MCF 10A (cell line): ENCODE measurements at places on chromosomes 1 and 21. TPM values are rescaled to one million over a fixed set of nuclear protein-coding genes. Genes with fewer than 3 reads are reported as not detected.

GRCh38 chr21:37073417-37074196 is 553 bp downstream of the TTC3 start:
- DNase-seq: peak; percentile 38

DNA sequence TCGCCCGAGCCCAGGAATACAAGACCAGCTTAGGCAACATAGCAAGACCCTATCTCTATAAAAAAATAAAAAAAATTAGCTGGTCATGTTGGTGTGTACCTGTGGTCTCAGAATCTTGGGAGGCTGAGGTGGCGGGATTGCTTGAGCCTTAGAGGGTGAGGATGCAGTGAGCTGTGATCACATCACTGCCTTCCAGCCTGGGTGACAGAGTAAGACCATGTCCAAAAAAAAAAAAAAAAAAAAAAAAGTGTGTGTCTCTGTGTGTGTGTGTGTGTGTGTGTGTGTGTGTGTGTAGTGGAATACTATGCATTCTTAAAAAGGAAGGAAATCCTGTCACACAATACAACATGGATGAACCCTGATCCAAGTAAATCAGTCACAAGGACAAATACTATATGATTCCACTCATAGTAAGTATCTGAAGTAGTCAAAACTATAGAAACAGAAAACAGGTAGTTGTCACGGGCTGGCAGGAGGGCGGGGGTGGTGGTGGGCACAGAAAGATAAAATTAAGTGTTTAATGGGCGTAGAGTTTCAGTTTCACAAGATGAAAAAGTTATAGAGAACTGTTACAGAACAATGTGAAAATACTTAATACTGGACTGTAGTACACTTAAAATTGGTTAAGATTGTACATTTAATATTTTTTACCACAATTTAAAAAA is 47.8 kb downstream of the SELENOF start:
- no peak for DNase-seq

- peak; percentile 37 for DNase-seq
These were observed 893.4 kb upstream of the ADGRL4 start for GRCh38 chr1:79899914-79900313.

DNA sequence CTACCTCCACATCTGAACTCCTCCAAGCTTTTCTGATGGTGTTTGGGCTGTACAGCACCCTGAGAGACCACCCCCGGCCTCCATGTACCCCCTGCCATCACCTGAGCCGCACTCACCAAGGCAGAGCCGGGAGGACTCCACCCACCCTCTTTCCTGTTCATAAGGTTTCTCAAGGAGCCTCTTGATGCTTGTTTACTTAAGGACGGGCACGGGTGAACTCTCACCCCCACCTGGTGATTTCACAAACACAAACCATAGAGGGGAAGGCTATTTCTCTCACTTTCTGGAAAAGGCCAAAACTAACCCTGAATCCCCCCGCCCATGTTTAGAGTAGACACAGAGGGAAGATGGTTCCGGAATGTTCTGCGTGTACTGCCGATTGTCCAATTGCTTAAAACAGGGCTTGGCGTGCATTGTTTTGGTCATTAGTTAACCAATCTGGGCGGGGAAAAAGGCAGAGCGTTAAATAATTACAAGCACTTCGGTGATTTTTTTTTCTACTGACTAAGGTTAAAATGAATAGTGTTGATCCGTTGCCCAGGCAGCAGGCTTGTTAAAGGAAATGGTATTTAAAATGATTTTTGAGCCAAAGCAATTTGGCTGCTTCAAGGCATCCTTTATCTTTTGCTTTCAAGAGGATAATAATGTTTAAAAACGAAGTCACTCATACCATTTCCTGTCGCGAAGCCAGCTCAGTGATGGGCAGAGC is 279.8 kb upstream of the VAMP3 start:
- DNase-seq: no peak

DNA sequence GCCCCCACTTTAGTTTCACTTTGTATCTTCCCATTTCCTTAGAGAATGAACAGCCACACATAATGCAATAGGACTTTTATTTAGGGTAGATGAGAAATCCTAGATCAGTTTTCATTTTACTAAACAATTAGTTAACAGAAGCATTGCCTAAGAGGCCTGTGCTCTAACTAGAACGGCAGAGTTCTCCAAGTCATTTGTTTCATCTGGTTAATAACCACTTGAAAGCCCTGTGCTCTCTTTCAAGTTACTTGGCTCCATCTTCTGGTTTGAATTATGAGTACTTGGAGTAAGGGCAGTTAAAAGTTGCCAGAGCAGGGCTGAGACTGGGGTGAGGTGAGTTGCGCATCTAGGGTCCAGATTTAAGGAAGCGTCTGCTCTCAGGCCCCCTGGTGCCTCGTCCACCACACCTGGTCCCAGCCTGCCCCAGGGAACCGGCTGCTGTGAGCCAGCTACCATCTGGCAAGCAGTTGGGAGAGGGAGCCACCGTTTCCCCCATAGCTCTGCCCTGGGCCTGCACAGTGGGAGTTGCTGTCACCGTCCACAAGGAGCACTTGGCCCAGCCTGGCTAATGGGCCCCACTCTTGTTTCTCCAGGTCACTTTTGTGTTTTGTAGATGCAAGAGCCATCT is 18.1 kb upstream of the SLC44A3 start:
- DNase-seq: peak; percentile 86

- no peak for DNase-seq
These were observed 6.4 kb downstream of the TMPRSS3 start for GRCh38 chr21:42389449-42389835.

GRCh38 chr1:203744075-203744972 is 20.7 kb upstream of the LAX1 start:
- DNase-seq: no peak

DNA sequence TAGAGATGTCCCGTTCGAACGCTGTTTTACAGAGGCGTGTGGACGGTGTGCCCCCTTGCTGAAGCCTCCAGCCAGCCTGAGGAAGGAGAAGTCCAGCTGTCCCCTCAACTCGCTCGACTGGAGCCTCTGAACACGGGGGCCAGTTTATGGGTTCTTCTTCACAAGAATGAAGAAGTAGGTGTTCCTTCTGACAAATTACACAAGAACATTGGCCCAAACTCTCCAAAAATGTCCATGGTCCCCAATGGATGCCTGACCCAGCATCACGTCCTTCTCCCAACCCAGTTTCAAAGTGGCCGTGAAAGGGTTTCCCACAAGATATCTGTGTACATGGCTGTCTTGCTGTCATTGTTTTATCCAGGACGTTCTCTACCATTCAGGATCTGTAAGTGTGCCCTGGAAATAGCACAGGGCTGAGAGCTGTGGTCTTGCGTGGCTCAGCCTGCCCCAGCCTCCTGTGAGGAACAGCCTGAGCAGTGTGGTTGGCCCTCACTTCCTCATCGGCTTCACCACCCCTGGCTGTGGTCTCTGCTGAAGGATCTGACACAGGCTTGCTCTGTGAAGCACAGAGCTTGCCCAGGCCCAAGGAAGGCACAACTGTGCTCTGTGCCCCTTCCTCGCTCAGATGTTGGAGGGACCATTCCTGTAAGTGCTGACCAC is 1.0 kb upstream of the S100B start:
- no peak for DNase-seq

GRCh38 chr21:29385934-29386520 is 87.3 kb downstream of the BACH1 start:
- DNase-seq: no peak

DNA sequence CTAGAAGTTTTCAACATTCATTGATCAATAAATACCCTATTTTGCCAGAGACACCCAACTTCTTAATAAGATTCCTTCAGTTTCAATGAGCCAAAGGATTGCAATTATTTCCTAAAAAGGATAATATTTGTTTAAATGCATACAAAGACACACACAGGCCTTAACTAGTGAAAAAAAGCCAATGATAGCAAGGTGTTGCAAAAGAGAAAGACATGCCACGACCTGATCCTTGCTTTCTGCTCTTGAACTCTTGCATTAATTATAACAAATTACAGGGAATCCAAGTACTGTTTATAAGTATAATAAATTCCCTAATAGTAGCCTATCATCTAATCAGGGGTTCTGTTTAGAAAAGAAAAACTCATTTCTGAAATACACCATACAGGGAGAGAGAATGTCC is 131.1 kb downstream of the PTPN14 start:
- peak; percentile 72 for DNase-seq

- no peak for DNase-seq
These were observed 111.3 kb upstream of the CSF3R start for GRCh38 chr1:36594023-36594422.

DNA sequence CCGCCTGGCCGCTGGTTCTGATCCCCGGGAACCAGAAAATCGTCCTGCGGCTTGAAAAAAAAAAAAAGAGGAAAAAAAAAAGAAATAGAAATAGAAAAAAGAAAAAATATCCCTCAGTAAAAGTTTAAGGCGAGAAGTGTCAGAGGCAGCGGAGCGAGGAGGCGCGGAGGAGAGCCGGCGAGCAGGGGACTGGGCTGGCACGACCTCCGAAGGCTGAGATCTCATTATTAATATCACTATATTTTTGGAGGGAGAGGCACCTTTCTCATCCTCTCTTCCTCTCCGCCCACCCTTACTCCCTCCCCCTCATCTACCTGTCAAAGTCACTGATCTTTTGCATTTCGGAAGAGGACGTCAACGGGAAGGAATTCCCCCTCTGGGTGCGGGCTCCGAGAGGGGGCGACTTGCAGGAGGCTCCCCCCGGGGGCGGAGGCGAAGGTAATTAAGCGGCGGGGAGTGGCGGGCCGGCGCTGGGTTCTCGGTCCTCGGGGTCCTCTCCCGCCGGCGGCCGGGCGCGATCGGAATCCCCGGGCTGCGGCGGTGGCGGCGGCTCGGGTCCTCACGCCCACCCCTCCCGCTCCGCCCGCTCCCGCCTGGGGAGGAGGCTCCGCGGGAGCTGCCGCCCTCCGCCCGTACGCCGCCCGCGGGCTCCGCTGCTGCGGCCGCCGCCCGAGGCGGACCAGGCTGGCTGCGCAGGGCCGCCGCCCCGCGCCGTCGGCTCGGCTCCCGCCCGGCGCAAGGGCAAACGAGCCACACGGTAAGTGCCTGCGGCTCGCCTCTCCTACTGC is at the start of gene NTNG1:
NTNG1 (plus strand) TSS at position 337 of the 788 bp plus-strand sequence.
- no peak for DNase-seq

DNA sequence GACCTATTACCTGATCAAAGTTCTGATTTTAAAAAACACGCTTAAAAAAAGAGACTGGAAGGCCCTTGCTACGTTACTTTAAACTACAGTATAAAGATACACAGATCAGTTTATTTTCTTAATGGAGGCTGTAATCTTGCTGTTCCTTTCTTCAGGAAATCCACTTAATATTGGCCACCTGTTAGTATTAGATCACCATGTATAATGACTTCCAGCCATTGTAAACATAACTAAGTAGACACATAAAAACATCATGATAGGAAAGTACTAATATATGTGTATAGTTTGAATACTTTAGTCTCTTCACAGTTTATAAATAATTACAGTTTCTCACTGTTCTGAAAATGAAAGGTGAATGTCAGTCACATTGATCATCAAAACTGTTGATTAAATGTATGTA is 68.6 kb downstream of the ADGRL2 start:
- no peak for DNase-seq

- no peak for DNase-seq
These were observed 31.8 kb upstream of the PEX10 start for GRCh38 chr1:2444138-2444591.

- no peak for DNase-seq
These were observed 18.1 kb downstream of the PCSK9 start for GRCh38 chr1:55057270-55057955.

DNA sequence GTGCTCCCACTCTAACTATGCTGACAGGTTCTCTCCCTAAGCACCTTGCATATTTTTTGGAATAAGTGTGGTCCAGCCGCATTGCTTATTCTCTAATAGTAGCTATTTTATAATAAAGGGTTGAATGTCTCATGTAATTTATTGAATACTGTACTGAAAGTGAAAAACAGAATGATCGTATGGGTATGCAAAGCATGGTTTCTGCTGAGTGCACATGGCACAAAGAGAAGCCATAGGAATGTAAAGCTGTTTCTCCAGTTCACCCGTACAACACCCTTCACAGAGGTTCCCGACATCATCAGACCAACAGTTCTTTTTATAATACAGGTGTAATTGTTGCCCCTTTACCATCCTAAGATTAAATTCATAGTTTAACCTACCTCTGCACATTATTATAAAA is 8.9 kb upstream of the HAO2 start:
- DNase-seq: no peak

GRCh38 chr1:242428399-242429190 is 95.9 kb downstream of the PLD5 start:
- no peak for DNase-seq

DNA sequence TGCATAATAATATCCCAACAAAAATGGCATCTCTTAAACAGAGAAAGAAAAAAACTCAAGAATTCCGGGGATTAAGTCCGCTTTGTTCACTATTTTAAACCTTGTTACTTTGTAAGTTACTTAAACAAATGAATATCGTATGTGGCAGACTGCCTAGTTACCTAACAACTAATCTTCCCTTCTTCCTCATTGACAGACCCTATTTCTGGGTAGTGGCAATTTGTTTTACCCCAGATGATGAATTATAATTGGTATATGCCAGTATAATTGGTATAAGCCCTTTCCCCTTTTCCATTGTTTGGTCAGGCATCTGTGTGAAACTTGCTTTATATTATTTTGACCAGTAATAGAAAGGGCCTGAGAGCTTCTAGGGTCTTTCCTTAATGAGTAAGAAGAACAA is 52.4 kb downstream of the CDC42BPA start:
- no peak for DNase-seq

DNA sequence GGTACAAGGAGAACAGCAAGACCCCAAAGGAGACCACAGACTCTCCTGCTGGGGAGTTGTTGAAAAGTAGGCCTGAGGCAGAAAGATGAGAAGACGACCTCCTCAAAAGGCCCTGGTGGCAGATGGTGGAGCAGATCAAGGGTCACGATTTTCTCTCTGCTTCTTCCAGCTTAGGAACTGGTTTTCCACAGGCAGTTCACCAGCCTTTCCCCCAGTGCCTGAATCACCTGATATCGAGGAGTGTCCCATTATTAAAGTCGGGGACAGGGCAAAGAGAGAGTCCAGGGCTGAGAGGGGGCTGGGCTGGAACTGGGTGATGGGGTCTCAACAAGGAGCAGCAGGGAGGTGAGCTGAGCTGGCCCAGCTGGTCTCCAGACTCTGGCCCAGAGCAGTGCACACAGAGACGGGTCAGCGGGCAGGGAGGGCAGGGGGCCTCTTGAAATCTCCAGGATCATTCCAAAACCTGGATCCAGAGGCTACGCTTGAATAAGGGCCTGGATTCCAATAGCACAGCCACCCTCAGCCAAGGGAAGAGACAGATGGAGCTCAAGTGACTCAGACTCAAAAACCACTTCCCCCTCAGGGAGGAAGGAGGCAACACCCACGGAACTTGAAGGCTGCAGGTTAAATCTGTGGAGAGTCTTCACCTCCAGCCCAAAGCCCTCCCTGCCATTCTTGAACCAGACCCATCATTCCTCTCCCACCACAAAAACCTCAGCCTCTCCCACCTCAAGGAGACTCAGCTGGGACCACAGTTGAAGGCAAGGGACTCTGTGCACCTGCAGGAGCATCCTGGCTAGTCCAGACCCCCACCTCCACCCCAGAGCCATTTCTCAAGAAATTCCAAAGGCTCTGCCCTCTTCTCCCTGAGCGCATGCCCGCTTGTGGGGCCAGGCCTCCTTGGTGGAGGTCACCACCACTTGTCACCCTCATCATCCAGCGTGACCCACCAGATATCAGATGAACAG is at the start of gene S100A5:
S100A5 (minus strand) TSS at position 541 of the 968 bp plus-strand sequence. CDS start 743 bp downstream, outside the sequence.
- peak; percentile 70 for DNase-seq

Gene RNU1-3
- 1,539 and 1,606 TPM in 2 replicates for total RNA-seq

Gene ADCY10
- total RNA-seq: 0.12 and 0.35 TPM in 2 replicates

Gene NPHS2
- not detected in 2 replicates for total RNA-seq

Gene ADAMTS5
- total RNA-seq: 0.10 TPM in 1 of 2 replicates, not detected in the other

Gene DNAJB4
- 28.5 and 33.5 TPM in 2 replicates for total RNA-seq

Gene TNFRSF18
- total RNA-seq: not detected in 2 replicates

Gene TGFBR3
- total RNA-seq: 7.0 and 12.0 TPM in 2 replicates

Gene KIRREL1
- total RNA-seq: 73.6 and 101 TPM in 2 replicates

Gene S100A7A
- not detected in 2 replicates for total RNA-seq

Gene LENEP
- 0.83 TPM in 1 of 2 replicates, not detected in the other for total RNA-seq

Gene ARTN
- total RNA-seq: 1.9 TPM in 2 replicates

Gene SLAMF8
- total RNA-seq: not detected in 2 replicates
